ENCODE measurements at places on chromosomes 2 and 18.
A peak's percentile ranks its signal among the peaks of the same experiment; 100 is the strongest.

GRCh38 chr2:70490381-70490780 lies 63.2 kb downstream of the TGFA start:
- DNase-seq: no peak

DNA sequence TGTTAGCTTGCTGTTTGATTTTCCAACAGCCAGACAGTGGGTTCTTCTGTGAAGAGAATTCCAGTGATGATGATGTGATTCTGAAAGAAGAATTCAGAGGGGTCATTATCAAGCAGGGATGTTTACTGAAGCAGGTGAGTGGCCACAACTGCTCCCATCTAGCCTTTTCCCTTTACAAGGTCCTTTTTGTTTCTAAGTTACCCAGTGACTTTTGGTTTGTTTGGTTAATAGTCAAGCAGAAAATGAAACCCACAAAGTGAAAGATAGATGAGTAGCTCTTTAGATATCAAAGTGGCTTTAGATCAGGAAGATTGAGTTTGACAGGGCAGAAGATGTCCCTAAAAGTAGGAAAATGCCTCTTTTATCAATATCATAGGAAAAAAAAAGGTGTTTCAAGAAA lies 23.3 kb downstream of the PLEK start:
- no peak for DNase-seq

DNA sequence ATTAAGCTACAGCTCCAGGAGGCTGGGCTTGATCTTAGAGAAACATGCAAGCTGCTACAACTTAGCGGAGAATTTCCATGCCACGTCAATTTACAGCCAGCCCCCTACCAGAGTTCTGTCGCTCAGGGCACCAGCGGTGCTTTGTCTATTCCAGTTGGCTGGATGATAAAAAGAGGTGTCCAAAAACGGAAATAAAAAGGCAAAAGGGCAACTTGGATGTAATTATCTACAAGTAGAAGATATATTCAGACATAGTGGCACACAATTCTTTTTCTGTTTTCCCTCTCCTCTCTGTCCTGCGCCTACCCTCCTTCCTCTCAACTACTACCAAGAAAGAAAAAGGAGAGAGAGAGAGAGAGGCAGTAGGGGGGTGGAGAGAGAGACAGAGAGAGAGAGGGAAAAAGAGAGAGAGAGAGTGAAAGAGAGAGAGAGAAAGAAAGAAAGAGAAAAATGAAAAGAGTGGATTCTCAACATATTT lies 363 bp upstream of the RFTN2 start:
- peak; percentile 37 for DNase-seq

DNA sequence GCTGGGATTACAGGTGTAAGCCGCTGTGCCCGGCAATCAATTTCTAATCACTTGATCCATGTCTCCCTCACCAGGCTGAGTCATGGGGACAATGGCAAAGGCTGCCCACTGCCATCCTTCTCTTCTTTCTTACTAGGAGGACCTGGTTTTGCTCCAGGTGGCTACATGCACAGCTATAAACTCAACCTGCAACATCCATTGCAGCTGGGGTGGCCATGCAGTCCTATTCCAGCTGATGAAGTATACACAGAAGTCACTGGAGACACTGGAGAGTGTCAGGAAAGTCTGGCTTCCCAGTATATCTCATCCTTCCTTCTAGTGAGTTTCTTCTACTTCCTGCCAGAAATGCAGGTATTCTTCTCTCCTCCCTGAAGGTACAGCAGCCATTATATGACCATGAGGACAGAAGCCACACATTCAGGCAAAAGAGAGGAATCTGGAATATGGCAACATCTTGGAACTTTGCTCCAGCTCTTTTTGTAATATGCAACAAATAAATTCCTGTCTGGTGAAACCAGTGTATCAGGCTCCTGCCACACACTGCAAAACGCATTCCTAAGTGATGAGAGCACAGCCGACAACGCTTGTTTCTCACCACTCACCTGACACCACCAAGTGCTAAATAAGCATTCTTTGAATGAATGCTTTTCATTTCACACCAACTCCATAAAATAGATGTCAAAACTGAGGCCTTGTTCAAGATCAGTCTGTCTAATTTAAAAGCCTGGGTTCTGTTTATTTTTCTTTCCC lies 32.3 kb downstream of the SCTR start:
- no peak for DNase-seq

- no peak for DNase-seq
Measured at GRCh38 chr2:123696021-123696420, 329.1 kb upstream of the CNTNAP5 start.

GRCh38 chr2:44267269-44267795 lies 7.9 kb upstream of the SLC3A1 start:
- DNase-seq: no peak

GRCh38 chr2:167333245-167333644 lies 445.0 kb downstream of the XIRP2 start:
- DNase-seq: no peak

- no peak for DNase-seq
Measured at GRCh38 chr2:109440499-109441156, 173.1 kb downstream of the SEPTIN10 start.

GRCh38 chr18:31652357-31652756 lies 32.0 kb downstream of the B4GALT6 start:
- no peak for DNase-seq

- no peak for DNase-seq
Measured at GRCh38 chr2:233267516-233268245, 16.2 kb downstream of the ATG16L1 start.

DNA sequence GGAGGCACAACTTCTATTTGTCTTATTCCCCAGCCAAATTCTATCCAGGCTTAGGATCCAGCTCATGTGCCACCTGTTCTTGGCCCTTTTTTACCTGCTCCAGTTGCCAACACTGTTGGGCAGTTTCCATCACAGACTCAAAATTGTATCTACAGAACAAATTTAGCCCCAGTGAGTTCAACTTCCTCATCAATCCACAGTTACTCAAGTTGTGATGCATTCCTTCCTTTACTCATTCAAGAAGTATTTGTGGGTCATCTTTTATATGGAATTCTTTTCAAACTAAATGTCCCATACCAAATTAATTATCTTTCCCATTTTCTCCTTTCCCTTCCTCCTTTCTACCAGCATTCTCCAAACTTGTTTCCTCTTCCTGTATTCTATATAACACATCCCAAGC lies 12.7 kb upstream of the DDX18 start:
- DNase-seq: no peak

DNA sequence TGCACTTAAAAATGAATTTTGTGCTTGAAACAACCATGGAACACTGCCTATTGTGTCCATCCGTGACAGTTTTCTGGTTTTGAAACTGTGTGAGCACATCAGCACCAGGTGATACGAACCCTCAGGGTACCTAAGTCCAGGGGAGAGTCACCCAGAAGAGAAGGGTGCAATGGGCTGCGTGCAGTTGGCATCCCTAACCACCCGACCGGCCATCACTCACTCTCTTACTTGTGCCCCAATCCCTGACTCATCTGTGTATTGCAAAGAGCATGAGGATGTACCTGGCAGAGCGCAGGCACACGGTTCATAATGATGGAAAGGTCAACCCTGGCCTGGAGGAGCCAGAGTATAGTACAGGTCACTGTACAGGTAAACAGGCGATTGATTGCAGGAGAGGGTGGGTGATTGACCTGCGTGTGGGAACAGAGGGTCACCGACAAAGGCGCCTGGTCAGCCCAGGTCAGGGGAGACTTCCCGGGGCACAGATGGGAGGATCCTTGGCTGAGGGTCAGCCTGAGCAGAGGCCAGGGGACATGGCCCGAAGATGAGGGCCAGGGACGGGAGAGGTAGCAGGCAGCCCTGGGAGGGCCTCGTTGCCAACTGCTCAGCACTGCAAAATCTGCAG lies 160.3 kb downstream of the SEPTIN10 start:
- no peak for DNase-seq

GRCh38 chr2:63743982-63744966 lies 97.4 kb upstream of the UGP2 start:
- DNase-seq: no peak

DNA sequence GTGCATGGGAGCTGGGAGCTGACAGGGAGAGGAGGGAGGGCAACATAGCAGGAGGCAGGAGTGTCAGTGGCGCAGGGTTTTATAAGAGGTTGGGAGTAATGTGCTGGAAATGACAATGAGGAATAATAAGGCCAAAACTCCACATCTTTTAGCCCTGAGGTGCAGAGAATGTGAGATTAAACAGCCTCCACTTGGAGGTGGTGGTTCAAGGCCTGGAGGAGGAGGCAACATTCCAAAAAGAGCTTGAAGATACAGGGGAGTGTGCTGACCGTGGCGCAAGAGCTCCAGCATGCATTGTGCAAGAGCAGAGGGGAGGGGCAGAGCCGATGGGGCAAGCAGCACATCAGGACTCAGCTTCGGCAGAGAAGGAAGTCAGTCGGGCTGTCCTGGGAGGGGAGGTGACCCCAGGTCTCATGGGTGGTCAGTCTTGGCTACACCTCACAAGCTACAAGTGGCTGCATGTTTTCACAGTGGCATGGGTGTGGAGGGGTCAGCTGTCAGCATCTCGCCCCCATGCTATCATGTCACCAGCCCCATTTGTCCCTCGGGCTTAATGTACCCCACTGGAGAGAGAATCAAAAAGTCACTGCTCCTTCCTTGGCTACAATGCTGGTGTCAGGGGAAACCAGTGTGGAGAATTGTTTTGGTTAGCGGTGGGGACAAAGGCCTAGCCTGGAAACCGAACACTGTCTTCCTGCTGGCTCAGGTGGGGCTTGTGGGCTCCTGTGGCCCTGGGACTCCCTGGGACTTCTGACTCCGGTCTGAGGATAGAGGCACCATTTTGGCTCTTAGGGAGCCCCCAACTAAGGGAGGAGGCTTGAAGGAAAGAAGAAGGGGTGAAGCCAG lies 208.0 kb downstream of the ZFP36L2 start:
- DNase-seq: no peak

GRCh38 chr2:241410739-241411176 lies 54.7 kb downstream of the FARP2 start:
- peak; percentile 2 for DNase-seq

DNA sequence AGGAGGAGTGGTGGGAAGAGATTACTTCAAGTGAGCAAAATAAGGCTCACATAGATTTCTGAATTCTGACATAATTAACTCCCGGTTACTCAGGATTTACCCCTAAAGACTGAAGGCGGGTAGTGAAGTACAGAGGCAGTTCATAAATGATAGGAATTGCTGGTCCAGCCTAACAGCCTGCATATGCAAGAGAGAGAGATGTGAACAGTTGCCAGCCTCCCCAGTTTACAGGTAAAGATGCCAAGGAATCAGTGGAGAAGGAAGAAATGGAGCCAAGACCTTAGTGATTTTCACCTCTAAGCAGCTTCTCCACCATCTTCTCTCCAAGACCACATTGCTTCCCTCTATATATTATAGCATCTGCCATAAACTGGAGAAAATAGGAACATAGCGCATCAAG lies 91.8 kb upstream of the THUMPD2 start:
- DNase-seq: no peak

DNA sequence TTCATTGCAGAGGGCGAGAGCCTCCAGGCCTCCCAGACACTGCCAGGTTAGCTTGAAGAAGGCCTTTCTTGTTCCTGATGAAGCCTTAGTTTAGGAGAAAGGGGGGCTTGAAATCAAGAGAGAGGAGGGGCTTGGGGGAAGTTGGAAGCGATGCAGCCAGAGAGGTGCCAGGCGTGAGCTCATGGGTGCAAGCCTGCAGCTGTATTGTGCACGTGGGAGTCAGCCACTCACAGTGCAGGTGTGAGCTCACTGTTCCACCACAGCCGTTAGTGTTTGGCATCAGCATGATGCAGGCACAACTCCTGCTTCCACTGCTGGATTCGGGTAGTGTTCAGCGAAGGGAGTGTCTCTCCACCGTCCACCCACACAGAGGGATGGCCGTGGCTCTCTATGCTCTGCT lies 68.4 kb upstream of the ALPP start:
- no peak for DNase-seq

DNA sequence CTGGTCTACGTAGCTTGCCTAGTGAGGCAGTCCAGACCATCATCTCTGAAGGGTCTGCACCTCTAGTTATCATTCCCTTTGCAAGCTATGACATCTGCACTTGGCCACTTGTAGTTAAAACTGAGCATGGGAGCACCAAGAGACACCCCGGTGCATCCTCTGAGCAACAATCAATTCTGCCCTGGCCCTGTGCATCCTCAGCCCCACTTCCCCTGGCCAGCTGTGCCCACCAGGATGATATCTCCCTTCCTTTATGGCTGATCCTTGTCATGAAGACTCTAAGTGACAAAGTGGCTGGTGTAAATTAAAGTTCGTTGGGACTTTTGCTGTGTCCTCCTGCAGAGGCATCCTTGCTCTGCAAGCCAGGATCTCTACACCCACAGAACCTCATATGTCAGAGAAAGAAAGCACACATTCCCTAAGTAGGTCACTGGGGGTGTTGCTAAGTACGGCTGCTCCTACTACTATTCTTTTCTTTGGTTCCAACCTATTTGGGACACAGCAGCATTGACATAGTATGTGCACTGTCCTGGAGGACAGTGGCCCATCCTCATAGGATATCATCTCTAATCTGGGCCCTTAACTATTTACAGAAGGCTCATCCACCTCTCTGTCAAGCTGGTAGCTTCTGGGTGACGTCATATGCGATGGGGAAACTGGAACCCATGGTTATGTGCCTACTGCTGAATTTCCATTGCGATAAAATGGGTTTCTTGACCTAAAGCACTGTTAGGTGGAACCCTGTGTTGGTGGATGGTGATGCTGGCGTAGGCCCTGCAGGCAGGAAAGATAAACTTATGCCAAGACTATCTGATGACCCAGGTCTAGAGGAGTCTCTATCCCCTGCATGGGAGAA lies 384.3 kb upstream of the ID2 start:
- no peak for DNase-seq

DNA sequence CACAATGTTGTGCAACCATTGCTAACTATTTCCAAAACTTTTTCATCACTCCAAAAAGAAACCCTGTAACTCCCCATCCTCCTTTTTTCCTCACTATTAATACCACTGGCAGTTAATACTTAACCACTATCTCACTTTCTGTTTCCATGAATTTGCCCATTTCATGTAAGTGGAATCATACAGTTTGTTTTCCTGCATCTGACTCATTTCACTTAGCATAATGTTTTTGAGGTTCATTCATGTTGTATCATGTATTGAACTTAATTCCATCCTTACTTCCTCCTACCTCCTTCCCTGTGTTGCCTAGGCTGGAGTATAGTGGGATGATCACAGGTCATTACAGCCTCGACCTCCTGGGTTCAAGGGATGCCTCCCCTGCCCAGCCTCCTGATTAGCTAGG lies 68.3 kb downstream of the FAM117B start:
- DNase-seq: no peak

- DNase-seq: no peak
Measured at GRCh38 chr2:10269291-10269690, 33.4 kb upstream of the HPCAL1 start.

- no peak for DNase-seq
Measured at GRCh38 chr18:10739152-10739551, 213.3 kb downstream of the NAPG start.

Measured in neural crest cell (in vitro differentiated cells).